ENCODE measurements at places on chromosomes 11 and 22.

- no peak for DNase-seq
Measured at GRCh38 chr11:65420506-65420905, 2.1 kb upstream of the NEAT1 start.

DNA sequence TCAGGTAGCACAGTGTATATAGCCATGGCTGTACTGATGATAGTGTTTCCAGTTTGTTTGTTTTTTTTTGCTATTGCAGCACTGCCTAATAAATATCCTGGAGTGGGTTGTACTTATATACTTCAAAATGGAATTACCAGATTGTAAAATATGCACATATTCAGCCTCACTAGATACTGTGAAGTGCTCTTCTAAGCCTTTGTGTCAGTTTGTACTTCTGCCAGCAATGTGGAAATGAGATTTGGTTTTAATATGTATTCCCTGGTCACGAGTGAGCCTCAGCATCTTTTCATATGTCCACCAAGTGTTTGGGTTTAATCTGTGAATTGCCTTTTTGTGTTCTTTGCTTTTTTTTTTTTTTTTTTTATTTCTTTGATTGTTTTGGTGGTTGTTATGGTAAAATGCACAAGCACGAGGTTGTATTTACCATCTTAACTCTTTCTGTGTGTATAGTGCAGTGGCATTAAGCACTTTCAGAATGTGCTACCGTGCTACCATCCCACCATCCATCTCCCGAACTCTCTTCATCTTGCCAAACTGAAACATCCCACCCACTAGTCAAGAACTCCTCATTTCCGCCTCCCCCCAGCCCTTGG is 34.9 kb downstream of the ST3GAL4 start:
- no peak for DNase-seq

DNA sequence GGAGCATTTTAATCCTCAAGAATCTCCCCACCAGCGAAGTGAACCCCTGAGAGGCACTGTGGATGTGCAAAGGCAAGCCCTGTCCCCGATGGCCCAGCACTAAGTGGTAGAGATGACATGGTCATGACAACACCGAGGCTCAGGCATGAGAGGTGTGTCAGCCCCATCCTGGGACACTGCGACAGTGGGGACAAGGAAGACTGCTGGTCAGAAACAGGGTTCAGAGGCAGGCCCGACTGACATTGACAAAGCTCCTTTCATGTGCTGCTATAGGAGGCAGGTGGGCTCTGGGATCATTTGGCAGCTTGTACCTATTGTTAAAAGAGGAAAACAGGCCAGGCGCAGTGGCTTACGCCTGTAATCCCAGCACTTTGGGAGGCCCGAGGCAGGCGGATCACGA is 54.3 kb upstream of the MYEOV start:
- DNase-seq, result no peak

DNA sequence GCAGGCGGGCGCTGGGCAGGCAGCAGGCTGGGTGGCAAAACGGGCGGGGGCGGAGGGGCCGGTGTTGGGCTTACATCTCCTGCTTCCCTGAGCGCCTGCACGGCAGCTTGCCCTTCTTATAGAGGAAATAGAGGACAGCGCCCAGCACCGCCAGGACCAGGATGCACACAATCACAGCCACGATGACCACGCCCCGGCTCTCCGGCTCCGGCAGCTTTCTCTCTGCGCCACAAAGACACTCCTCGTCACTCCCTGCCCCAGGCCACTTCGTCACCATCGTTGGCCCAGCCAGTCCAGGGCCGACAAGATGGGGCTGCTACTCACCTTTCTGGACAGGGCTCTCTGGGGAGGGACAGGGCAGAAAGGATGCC is 6.3 kb downstream of the MCAM start:
- DNase-seq, result no peak

DNA sequence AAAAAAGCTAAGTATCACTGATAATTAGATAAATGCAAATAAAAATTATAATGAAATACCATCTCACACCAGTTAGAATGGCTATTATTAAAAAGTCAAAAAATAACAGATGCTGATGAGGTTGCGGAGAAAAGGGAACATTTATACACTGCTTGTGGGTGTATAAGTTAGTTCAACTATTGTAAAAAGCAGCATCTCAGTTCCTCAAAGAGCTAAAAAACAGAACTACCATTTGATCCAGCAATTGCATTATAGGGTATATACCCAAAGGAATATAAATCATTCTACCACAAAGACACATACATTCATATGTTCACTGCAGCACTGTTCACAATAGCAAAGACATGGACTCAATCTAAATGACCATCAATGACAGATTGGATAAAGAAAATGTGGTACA is 120.3 kb upstream of the ZBED5 start:
- no peak for DNase-seq

GRCh38 chr11:83249972-83250593 is 36.1 kb downstream of the CCDC90B start:
- DNase-seq, result peak; percentile 57

GRCh38 chr22:24517446-24517845 is 22.3 kb downstream of the UPB1 start:
- no peak for DNase-seq

DNA sequence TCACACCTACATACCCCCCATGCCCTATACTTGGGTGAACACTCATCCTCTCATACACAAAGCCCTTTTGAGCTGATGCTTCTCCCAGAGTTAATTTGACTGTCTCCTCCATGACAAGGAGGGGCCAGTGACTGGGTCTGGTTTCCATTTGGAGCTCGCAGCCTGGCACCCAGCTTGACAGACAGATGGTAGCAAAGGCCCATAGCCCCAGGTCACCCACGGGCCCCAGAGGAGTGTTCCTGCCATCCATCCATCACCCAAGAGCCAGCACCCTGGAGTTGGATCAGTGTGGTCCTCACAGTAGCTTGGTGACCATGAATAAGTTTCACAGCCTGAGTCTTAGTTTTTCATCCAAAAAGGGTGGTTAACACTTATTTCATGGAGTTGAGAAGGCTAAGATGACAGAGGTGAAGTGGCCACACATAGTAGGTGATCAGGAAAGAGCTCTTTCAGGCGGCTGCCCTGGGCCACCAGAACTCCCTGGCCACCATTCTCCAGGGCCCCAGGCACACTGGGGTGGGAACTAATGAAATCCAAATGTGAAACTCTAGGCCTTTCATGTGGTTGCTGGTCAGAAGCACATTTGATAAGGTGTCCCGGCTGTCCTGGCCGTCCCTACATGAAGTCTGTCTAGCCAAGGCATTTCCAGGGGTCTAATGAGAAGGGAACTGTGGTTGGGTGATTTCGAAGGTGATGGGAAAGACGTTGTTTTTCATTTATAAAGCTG is 42.4 kb downstream of the LIF start:
- no peak for DNase-seq

DNA sequence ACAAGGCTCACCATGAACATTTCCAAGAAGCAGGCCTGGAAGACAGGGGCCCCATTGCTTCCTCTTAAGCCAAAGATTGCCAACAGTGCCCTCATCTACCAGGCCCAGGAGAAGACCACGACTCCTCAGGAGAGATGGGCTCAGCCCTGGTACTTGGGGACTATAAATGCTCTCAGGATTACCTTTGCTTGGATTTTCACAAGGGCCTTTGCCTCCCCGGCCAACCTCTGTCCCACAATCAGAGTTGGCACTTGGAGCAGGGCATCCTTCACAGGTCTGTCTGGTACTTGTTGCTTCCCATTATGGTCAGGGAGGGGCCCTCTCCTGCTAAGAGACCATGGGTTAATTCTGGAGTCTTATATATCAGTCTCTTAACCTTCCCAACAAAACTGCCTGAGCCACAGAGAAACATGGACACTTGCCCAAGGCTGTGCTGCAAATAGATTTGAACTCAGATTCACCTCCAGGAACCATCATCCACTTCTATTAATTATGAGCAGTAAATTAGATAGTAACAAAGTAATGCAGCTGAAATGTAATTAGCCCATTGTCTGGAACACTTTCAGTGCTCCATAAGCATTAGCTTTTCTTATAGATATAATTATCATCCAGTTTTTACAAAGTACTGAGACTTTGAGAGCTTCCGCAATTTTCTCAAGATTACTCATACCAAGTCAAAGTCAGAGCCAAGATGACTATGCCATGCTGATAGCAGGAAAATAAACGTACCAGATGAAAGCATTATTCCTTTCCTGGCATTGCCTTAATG is 33.5 kb downstream of the POU2AF3 start:
- DNase-seq, result peak; percentile 13

DNA sequence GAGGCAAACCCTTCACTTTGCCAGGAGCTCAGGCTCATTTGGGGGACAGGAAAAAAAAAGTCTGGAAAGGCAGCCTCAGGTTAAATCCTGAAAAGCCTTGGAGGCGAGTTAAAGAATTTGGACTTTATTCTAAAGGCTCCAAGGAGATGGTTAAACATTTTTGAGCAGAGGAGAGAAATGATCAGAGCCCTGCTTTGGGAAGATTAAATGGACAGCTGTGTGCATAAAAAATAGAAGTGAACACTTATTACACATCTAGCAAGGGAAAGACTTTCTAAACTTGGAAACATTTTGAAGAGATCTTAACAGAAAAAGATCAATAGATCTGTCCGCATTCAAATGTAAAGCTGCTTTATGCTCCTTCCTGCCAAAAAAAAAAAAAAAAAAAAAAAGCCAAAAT is 8.4 kb upstream of the RAB3IL1 start:
- no peak for DNase-seq

DNA sequence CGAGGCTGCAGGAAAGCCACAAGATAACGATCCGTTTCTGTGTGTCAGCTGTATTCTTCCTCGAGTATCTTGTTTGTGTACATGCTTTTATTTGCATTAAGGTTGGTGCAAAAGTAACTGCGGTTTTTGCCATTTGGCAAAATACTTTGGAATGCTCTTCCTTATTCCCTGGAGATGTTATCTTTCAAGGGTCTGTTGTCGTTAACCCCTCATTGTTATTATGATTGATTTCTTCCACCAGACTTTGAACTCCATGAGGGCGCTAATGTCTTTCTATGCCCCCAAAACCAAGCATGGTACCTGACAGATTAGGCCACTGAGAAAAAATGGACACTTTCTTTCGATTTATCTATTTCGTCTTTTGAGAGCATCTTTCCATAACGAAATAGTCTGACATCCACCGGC is 563 bp upstream of the PSMA1 start:
- DNase-seq, result no peak

GRCh38 chr11:64674774-64675173 is 48.2 kb downstream of the NRXN2 start:
- no peak for DNase-seq

DNA sequence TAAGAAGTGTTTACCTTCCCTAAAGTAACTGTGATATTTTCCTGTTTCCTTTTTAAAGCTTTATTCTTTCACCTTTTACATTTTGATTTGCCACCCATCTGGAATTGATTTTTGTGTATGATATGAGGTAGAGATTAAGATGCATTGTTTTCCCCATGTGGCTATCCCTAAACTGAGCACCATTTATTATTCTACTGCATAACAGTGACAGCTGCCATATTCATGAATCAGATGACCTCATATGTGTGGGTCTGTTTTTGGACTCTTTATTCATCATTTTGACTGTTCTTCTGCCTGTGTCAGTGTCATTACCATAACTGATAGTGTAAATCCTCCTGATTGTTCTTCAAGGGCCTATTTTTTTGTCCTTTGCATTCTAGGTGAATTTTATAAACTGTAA is 50.8 kb downstream of the HIPK3 start:
- no peak for DNase-seq

DNA sequence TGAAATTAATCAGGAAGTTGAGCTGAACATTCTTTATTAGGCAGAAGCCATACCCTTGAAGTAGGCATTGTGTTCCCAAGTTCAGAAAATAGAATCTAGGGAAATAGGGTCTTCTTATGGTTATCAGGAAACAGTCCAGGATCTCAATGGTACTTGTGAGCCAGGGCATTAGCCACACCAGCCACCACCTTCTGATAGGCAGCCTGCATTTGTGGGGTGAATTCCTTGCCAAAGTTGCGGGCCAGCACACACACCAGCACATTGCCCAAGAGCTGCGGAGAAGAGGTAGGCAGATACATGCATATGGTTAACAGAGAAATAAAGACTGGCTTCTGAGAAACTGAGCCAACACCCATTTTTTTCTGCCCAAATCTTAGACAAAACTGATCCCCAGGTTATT is 1.5 kb downstream of the HBD start:
- DNase-seq, result no peak

DNA sequence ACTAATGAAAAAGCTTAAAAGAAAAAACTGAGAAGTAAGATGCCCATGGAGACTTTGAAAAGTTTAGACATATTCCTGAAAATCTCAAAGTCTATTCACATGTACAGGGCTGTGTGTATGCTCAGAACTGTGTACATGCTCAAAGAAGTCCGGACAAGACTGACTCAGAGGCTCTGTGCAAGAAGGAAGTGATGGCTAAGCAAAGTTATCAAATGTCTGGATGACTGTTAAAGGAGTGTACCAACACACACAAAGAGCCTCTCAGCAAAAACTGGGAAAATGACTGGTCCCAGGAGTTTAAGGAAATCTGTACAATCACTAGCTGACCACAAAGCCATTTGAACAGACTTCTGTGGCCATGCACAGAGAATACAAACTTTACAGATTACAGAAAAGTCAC is 33.1 kb upstream of the ARHGAP32 start:
- peak; percentile 18 for DNase-seq

GRCh38 chr11:96317571-96317970 is 25.4 kb downstream of the MAML2 start:
- DNase-seq, result no peak

DNA sequence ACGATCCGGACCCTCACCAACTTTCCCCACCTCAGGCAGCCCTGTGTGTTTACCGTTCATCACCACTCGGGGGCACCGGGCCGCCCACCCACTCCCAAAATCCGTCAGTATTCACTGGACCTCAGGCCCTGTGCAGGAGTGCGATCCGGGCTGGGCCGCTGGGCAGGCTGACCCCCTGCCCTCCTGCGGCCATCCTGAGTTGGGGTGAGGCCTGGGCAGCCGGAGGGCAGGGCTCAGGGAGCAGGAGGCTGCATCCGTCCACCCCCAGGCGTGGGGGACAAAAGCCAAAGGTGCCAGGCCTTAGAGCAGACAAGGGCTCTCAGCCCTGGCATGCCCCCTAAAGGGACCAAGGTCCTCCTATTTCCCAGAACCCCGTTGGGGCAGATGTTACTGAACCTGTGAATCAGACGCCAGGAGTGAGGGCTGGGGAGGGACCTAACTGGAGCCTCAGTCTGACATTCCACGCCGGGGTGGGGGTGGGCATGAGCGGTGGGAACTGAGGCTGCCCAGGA is 16.8 kb upstream of the TMEM191C start:
- no peak for DNase-seq

DNA sequence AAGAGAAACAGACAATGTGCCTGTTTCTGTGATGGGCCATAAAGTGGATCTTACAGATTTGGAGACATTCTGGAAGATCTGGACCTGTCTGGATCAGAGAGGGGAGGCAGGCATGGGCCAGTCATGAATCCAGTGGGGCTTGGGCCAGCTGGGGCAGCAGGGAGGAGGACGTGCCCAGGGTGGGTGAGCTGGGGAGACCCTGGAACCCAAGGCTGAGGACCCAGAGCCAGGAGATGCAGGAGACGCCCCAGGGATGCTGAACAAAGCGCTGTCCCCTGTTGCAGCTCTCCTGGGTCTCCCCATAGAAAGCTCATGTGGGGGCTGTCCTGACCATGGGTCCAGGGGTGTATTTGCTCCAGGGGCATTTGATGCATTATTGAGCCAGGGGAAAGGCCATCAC is 1.5 kb upstream of the APOBEC3A start:
- DNase-seq, result no peak

- DNase-seq, result no peak
Measured at GRCh38 chr11:116328851-116329250, 443.9 kb downstream of the BUD13 start.

- peak; percentile 74 for DNase-seq
Measured at GRCh38 chr11:33722590-33723234, 13.5 kb downstream of the CD59 start.

GRCh38 chr11:130899106-130899505 is 17.2 kb downstream of the SNX19 start:
- DNase-seq, result no peak
